ENCODE measurements at places on chromosomes 1 and 21.

DNA sequence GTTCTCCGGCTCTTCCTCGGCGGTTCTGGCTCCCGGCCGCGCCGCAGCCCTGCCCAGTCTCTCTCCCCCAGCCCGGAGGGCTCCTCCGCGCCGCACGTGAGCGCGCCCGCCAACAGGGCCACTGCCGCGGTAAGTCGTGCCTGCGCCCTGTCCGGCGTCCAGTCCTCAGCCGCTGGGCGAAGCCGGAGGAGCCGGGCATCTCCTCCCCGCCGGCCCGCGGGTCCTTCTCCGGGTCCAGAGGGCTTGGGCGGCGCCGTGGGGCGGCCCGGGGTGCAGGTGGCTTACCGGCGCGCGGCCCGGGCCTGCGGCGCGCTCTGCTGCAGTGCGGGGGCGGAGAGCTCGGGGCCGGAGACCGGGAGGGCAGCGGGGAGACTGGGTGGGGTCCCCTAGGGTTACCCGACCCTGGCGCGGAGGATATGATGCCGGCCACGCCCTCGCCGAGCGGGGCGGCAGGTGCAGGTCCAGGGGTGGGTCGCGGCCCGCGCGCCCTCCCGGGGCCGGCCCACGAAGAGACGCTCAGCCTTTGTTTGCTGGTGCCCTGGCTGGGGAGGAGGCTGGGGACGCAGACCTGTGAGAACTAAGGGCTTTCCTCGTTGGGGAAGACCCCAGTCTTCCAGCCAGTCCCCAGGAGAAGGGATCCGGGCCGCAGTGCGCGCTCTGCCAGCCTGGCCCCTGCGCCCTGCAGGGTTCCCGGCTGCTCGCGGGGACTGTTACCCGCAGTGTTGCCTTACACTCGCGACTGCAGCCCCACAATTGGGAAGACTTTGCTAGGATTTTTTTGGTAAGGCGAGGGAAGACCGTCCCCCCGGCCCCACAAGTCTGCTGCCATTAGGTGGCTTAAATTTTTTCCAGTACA is at the start of gene DOP1B:
Gene DOP1B, plus strand, starts transcription at position 10 of the 856 bp plus-strand sequence. CDS start 7,910 bp downstream, outside the sequence.
- peaks cover 10% of the 10 kb centered on the region for H3K4me1 ChIP-seq
- H3K36me3 ChIP-seq = no peaks in the 10 kb centered on the region
- H3K27ac ChIP-seq = peak within 1 kb of the TSS; percentile 61
- peak within 1 kb of the TSS; percentile 84 for H3K4me3 ChIP-seq
- peak; percentile 22 for DNase-seq

GRCh38 chr1:230317823-230318819 is 108.0 kb downstream of the PGBD5 start:
- peak; percentile 35 for DNase-seq
- H3K36me3 ChIP-seq = no peaks in the 10 kb centered on the region

GRCh38 chr1:161706113-161706481 is 932 bp upstream of the FCRLA start:
- no peak overlapping the region for H3K4me3 ChIP-seq
- H3K27ac ChIP-seq = no peak overlapping the region
- no peaks in the 10 kb centered on the region for H3K27me3 ChIP-seq

DNA sequence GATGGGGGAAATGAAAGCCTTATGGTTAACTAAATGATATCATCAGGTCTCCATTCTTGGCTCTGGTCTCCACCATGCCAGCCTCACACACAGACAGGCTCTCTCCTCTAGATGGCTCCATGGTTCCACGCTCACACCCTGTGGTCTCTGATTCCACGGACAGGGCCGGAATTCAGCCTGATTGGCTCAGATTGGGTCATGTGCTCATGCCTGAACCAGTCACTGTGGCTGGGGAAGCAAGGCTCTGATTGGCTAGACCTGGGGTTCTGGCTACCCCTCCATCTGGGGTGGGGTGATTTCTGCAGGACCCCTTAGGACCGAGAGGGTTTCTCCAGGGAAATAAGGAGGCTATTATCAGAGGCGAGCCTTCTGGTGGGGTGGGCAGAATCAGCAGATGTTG is 277.0 kb downstream of the PTPRU start:
- no peak overlapping the region for H3K27ac ChIP-seq
- no peak overlapping the region for H3K4me3 ChIP-seq
- H3K4me1 ChIP-seq = no peaks in the 10 kb centered on the region
- DNase-seq = peak; percentile 36
- no peaks in the 10 kb centered on the region for H3K27me3 ChIP-seq

GRCh38 chr21:20875742-20876141 is 122.5 kb upstream of the NCAM2 start:
- H3K4me3 ChIP-seq = no peak overlapping the region
- H3K27me3 ChIP-seq = no peaks in the 10 kb centered on the region
- no peak for DNase-seq

DNA sequence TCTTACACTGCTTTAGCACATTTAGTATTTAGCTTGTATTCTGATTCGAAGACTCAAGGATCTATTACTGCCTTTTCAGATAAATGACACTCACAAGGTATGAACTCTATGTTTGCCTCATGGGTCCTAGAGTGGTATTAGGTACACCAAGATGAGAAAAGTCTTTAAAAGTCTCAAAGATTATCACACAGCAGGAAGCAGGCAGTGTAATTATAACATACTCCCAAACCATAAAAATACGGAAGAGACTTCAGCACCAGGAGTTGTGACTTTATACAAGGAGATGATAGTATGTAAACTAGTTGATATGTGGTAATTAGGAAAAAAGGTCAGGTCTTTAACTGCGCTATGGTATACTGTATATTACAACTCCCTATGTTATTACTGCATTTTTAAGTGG is 11.2 kb upstream of the RCSD1 start:
- H3K4me1 ChIP-seq = peaks cover 30% of the 10 kb centered on the region
- DNase-seq = peak; percentile 31
- no peaks in the 10 kb centered on the region for H3K36me3 ChIP-seq
